ENCODE measurements at places on chromosomes 12 and 14.

GRCh38 chr12:23585782-23586163 lies 363.7 kb downstream of the SOX5 start:
- no peak for DNase-seq

DNA sequence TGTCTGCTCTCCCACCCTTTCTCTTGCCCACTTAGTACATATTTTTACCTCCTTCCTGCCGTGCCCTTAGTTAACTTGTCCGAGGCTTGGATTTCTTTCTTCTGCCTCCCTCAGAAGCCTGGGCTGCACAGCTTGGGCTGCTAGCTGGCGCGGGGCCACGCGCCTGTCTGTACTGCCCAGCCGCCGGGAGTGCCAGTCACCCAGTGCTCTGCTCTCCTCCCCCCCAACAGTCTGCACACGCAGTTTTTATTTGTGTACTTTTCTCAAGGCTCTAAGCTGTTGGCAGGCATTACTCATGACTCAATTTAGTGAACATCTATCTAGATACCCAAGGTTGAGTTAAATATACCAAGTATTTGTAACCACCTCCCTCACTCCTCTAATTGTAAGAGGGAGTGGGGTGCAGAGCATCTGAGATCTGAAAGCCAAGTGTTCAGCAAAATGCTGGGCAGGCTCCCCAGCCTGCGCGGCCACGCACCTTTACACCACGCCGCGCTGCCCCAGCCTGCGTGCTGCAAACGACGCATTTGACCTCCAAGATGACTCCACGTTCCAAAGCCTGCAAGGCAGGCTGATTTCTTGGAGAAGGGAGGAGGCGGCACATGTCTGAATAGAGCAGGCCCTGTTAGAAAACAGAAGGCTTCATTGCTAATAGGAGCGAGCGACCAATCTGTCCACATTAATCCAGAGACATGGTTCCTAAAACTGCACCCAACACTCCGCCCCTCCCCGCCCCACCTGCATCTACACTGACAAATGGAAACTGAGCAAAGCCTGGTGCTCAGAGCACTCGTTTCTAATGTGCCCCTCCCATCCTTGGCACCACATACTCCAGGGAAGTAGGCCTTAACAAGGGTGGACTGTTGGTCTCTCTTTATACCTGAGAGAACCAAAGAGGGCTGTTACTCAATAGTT lies 18.2 kb upstream of the CACNA2D4 start:
- DNase-seq: peak; percentile 5

DNA sequence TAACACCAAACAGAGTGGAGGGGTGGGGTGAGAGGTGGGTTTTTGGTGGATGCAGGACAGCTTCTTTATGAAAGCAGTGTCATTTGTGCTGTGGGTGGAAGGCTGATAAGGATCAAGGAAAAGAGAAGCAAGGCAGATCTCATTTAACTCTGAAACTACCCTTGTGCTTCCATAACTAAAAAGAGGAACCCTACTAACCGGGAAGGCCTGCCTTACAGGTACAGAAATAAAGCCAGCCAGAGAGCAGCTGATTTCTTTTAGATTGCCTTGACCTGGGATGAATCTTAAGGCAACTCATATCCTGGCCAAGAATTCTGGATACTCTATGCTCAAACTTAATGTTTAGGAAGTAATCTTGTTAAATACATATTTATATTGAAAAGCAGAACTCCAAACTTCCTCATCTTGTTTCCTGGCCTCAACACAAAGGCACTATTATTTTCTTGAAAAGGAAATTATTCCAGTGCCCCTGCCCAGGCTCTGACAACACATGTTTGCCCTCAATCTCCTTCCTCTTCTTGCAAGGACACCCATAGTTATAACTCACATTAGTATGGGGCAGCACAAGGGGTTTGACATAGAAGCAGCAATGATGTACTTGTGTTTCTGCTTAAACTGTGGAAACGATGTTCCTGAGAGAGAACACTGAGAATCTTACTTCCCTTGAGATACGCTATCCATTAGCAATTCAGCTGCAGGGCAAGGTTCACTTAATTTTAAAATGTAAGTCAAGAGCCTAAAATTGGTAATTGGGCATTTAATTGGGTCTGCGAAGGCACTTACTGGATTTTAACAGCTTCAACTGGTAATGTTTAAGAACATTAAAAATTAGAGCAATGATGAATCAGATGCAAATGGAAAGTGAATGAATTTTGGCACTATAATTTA lies 173.7 kb downstream of the STXBP6 start:
- DNase-seq: no peak

DNA sequence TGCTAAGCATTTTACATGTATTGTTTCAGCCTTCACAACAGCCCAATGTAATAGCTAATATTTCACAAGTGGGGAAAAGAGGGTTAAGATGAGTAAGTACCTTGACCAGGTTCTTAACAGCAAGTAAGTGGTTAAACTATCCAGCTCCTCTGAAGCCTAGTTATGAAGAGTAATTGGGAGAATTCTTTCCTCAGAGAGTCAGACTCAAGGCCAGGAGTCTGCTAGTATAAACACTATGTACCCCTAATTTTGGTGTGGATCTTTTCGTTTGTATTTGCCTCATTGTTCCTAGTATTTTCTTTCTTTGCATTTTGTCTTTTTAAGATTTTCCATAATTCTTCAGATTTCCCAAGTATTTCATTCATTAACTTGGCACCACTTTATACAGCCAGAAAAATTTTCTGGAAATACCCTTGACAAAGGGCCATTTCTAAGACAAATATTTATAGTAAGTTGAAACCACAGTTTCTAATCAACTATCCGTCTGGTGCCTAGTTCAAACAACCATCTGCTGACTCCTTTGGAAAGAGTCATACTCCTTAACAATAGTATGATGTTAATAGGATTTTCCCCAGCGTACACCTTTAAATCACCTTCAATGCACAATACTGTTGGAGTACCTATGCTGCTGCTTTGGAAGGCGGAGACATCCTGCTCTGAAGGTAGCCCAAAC lies 81.2 kb downstream of the SCAF11 start:
- DNase-seq: no peak

DNA sequence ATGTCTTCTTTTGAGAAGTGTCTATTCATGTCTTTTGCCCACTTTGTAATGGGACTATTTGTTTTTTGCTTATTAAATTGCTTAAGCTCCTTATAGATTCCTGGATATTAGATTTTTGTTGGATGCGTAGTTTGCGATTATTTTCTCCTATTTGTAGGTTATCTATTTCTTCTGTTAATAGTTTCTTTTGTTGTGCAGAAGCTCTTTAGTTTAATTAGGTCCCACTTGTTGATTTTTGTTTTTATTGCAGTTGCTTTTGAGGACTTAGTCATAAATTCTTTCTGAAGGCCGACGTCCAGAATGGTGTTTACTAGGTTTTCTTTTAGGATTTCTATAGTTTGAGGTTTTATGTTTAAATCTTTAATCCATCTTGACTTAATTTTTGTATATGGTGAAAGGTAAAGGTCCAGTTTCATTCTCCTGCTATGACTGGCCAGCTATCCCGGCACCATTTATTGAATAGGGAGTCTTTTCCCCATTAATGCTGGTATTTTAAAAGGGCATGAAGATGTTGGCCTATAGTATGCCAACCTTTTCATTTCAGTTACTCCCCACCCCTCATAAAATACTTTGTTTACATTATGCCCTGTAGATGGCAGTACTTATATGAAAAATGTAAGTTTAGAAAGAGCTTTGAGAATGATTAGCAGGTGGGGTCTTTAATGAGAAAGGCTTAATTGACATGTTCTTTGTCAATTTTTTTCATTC lies 62.9 kb upstream of the PSMA6 start:
- peak; percentile 8 for DNase-seq

DNA sequence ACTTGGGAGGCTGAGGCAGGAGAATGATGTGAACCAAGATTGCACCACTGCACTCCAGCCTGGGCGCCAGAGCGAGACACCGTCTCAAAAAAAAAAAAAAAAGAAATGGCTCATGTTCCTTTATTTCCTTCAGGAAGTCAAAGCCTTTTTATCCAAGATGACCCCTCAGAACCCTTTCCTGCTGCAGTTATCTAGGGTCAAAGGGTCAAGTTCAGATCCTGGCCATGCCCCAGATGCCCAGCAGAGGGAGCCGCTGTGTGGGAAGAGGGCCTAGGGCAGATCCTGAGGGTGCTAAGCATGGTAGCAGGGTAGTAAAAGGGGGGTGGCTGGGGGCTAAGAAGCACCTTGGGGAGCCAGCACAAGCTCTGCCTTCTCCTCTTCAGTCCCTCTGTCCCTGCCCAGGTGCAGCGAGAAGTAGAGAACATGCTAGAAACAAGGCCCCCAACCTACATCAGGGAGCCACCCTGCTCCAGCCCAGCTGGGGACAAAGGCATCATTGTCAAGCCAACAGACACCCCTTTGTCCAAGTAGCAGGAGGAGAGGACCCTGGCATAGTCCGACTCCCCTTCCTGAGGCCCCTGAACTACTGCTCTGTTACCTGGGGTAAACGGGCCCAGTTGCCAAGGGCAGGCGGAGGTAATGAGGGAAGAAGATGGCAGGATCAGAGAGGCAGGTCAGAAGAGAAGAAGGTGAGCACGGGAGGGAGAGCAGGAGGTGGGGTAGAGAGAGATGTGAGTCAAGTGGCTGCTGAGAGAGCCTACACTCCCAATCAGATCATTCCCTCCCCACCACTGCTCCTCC lies 6.5 kb downstream of the NFE2 start:
- no peak for DNase-seq

- no peak for DNase-seq
Measured at GRCh38 chr14:99187858-99188257, 84.1 kb downstream of the BCL11B start.

GRCh38 chr14:53626761-53627160 lies 329.9 kb downstream of the BMP4 start:
- no peak for DNase-seq

DNA sequence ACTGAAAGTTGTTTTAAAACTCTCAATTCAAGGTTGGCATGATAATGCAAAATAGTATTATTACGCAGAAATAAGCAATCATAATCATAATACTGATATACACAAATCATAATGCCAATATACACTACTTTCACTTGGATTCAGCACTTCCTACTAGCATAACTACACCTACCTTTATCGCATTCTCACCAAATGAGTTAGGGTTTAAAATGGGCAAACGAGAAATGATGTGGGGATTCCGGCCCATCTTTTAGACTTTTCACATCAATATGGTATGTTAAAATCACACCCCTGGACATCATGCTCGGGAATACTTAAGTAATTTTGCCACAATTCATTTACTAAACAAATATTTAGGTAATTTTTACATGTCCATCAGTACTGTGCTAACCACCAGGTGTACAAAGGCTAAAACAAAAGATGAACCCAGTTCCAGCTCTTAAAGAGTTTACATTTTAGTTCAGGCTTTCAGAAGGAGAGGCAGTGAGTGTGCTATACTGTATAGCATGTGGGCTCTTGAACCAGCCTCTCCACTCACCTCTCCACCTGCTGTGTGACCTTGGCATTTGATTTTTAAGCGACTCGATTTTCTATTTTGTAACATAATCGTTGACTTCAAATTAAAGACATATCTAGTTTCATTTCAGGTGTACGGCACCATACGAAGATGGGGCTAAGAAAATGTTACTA lies 1.1 kb upstream of the USP15 start:
- no peak for DNase-seq

GRCh38 chr12:100163416-100164152 lies 20.9 kb upstream of the BLTP3B start:
- peak; percentile 37 for DNase-seq
